Stimulated activated CD8-positive, alpha-beta memory T cell treated with anti-CD3 and anti-CD28 coated beads, Interleukin-4, amount 100 ng/mL, for 48 hours (primary cell): ENCODE measurements at places on chromosomes 5 and 9.

GRCh38 chr5:20605732-20606525 lies 617.9 kb upstream of the CDH18 start:
- no peak for DNase-seq

- DNase-seq = no peak
Measured at GRCh38 chr9:89044881-89045280, 53.6 kb downstream of the S1PR3 start.

DNA sequence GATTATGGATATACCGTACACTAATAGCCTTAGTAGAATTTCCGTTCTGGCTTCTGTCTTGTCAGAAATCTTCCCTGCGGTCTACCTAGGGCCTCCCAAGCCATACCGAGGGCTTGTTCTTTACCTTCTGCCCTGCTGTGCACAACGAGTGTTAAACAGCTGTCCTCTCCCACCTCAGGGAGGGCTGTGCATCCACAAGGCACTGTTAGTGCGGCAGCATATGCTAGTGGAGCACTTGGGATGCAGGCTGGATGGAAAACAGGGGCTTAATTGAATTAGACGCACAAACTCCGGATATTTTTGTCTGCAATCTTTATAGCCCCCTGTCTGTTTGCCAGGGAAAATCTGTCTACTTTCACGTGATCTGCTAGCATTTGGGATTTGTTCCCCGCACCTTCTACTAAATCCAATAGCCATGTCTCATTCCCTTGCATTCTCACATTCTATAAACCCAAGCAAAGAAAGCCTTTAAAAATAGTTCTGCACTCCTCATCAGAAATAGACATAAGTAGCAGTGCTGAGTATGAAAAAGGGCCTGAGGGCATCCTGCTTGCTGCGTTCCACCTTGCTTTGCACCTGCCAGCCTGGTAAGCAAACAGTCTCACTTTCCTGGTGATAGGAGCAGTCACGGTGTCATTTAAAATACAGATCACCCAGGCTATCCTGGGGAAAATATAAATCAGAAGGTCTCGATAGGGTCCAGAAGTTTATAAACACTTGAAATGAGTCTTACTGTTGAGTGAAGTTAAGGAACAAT lies 382.6 kb downstream of the RASEF start:
- DNase-seq = no peak

DNA sequence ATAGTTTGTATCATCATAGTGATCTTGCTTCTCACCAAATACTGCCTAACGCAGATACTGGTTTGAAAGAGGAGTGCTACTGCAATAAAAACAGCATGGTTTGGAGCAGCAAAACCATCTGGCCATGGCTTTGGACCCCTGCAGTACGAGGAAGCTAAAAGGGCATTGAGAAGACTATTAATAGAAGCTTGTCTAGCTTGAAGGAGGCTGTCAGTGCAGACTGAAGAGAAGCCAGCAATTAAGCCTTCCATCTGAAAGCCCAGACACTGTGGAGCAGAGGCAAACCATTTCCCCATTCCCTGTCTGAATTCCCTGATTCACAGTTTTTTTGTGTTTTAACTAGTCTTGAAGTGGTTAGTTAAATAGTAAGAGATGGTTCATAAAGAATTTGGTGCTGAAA lies 281.6 kb downstream of the PTPRD start:
- no peak for DNase-seq

DNA sequence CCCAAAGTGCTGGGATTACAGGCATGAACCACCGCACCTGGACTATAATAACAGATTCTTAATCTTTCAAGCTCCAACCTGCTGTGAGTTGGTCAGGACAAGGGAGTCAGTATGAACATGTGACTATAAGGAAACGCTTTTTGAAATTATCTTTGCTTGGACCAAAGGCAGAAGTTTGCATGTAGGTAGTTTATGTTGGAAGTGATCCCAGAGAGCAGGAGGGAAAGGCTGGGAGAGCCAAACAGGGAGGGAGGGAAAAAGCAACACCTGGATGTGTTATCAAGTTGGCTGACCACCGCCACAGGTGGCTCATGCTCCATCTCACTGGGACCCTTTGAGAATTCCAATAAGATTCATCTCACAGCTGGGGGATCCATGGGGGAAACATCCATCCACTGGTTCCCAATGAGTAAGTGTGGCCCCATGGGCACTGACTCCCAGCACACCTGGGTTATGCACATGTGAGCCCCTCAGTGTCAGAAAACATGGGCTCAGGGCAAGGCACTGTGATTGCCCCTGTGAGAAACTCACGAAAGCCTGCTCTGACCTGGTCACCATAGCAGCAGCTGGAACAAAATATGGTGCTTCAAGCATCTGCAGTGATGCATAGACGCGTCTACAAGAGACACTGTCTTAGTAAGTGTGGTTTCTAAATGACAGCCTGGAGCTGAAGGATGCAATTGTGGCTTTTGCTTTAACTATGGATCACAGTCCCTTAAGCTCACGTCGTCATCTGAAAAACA lies 62.1 kb downstream of the ARSB start:
- DNase-seq = no peak

DNA sequence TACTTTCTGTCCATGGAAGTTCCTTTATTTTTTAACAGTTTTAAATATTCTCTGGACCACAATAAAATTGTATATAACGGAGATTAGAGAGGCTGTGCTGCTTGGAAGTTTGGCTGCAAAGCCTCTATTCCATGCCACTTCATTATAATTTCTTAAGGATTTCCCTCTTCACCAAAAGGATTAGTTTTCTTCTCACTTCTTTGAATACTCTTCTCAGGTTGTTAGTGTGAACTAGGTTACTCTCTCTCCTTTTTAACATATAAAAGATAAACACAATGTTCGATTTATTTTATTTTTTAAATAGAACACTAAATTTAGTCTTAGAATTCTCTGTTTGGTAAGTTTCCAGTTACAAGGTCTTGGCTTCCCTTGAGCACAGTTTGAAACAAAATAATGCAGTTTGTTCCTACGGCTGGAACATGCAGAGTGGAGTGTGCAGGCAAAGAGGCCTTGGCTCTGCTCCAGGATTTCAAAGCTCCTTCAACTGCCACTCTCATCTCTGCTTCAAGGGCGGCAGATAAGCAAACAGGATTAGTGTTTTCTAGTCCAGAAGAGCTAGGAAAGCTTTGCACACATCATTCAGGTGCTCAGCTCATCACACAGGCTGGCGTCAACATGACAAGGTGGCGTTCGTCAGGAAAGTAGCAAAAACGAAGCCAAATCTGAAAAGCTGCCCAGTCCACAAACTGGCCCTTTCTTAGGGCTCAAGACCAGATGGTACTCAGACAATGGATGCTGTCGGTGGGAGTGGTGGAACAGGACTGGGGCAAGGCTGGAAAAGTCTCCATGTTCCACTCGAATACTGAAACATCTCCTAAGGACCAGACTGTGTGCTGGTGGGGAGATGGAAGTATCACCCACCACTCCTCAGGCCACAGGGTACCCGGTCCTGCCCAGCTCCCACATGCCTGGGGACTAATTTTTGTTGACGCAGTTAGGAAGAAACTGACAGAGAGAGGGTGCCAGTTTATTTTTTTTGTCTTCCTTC lies 286.6 kb downstream of the CRB2 start:
- DNase-seq = no peak

GRCh38 chr9:136665111-136665703 lies 2.5 kb downstream of the EGFL7 start:
- no peak for DNase-seq

DNA sequence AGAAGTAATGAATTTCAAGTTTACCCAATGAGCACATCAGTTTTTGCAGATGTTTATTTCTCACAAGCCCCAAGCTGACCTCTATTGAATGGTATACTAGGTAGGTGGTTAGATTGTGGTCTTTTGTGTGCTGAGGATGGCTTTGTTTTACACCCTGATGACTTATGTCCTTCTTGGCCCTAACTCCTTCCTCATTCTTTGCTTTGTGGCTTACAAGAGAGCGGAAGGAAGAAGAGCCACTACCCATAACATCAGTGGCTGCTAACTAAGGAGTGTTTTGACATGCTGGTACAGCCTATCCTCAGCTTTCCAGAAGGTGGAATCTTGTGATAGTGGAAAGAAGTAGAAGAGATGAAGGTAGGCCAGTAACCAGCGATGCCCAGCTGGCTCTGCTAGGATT lies 85.7 kb upstream of the NTRK2 start:
- DNase-seq = no peak

DNA sequence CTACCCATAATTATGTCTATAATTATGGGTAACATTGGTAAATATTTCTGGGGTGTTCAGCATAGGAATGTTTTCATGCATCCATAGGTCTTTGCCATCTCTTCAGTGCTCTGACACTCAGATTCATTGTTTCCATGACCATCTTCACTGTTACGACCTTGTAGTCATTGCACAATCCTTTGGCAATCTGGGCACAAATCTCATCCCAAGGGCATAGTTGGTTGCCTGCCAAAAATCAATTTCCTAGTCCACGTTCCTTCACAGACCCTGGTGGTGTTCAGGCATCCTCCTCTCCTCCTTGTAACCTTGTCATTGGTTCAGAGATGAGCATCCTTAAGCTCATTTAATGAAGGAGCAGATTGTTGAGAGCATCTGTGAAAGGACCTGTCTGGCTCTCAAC lies 1400.7 kb downstream of the CDH12 start:
- DNase-seq = no peak

DNA sequence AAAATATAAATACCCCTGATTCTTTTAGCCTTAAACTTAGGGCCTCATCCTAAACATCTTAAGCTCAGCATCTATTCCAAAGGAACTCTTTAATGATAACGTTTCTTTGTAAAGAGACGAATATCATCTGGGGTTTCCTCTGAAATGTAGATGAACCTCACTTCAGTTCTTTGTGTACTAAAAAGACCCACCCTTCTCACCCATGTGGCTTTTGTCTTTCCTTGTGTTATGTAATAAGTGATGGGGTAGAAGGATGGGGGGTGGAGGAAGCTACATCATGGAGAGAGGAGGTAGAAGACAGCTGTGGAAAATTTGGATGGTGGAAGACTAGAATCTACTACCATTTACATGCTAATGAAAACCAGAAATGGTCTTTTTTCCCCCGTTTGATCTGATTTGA lies 111.0 kb downstream of the NDUFS4 start:
- no peak for DNase-seq

GRCh38 chr9:77997611-77998284 lies 33.9 kb downstream of the GNAQ start:
- no peak for DNase-seq

GRCh38 chr9:110140276-110140675 lies 67.7 kb downstream of the C9orf152 start:
- DNase-seq = no peak
